Cardiac muscle cell (in vitro differentiated cells and primary cell): ENCODE measurements at places on chromosomes 11 and 22.

DNA sequence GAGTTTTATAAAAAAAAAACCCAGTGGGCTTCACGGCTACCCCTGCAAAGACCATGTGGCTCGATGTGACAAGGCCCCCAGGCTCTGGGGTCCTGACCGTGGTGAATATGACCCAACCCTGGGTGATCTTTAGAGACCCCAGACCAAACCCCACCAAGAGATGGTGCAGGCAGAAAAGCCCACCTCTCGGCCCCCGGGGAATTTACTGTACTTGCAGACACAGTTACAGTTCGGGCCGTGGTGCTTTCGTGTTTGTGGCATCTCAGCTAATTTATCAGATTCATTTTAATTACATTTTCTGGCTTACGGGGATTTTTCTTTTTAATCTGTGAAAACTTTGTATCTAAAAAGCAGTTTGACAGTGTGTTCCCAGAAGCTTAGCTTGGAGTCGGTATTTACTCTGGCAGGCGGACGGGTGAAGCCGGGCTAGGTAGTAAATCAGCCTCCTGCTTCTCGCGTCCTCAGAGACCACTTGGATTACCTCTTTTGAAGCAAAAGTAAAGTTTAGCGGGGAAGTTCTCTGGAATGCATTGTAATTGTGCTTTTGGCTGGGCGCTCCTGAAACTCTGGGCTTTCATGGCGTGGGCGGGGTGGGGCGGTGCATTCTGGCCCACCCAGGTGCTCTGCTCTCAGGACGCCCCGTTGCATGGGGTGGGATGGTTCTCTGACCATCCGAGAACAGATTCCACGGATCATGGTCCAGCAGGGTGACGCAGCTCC lies 25.3 kb downstream of the ANO1 start:
- DNase-seq, result no peak

DNA sequence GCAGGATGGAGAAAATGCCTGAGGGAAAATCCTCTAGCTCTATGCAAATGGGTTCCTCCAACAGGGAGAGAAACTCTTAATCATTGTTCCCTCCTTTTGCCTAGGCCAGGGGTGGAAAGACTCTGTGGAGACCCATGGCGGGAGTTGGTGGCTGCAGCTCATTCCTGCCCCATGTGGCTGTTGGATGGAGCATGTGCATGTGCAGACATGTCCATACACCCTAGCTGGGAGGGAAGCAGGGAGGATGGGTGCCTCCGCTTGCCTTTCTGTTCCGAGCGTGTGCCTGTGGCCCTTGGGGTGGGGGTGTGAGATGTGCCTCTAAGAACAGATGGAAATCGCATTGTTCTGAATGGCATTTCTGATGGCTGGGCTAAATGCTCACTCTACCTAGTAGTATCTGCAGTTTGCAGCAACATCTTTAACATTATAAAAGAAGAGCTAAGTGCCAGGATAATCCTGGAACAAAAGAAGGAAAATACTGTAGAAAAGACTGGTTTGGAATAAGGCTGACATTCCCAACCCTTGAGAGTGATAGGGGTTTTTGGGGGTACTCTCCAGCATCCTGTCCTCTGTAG lies 31.7 kb downstream of the METTL15 start:
- no peak for DNase-seq

DNA sequence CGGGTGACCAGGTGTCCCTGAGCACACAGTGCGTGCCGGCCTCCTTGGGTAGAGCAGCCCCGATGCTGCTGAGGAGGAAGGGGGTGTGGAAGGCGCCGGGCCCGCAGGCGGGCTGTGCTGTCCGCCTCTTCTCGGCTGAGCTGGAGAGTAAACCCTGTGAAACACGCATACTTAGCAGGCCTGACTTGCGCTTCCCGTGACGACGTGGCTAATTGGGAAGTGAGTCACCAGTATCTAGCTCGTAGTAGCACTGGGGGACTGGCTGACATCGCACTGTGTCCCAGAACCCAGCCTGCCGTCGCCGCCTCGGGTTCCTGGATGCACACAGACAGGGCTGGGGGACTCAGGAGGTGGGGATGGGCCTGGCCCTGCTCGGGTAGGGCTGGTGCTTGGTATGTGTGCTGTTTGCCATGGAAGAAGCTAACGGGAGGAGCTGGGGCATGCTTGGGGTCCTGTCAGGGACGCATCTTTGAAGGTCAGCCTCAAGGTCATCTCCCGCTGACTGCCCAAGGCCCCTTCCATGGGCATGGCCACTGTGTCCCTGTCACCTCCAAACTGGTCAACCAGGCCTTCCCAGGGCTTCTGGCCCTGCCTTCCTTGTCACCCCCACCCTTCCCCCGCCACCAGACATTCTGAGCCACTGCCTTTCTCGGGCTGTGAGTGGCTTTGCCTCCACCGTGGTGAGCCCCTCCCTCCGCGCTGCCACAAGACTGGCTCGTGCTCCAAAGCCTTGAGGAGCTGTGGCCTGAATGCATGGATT lies 1327.0 kb downstream of the BRD1 start:
- no peak for DNase-seq

- DNase-seq, result peak; percentile 59
Measured at GRCh38 chr11:105144887-105145286, 5.3 kb upstream of the CARD18 start.

GRCh38 chr11:34426766-34427185 lies 12.0 kb upstream of the CAT start:
- no peak for DNase-seq

DNA sequence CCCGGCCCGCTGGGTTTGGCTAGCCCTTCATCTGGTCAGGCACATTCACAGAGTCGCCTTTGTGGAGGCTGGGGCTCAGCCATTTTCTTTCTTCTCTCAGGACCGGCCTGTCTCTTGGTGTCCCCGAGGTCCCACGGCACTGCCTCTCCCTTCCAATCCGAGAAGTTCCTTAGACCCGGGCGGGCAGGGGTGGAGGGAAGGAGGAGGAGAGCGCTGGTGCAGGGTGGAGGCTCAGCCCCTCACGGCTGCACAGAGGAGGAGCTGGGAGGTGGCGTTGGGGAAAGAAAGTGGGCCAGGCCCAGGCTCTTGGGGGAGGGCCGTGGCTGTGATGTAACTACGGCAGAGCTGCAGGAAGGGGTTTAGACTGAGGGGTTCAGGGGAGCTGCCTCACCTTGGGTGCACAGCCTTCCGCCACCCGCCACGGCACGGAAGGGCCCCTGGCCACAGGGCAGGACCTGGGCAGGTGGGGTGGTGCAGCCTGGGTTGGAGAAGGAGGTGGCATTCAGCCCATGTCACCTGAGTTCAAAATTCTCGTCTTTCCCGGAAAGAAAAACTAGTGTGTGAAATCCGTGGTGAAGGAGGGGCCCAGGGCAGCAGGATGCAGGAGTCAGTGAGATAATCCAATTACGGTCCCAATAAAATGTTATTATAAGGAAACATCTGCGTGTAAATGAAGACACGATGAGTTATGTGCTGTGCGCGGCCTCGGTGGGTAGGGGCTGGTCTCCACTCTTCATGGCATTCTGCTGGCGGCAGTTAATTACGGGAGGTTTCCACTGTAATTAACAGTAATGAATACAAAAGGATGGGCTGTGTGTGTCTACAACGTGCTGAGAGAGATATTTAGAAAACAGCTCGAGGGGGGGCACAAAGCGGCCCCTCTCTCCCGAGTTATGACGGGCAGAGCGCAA lies 1.7 kb downstream of the BRSK2 start:
- no peak for DNase-seq

DNA sequence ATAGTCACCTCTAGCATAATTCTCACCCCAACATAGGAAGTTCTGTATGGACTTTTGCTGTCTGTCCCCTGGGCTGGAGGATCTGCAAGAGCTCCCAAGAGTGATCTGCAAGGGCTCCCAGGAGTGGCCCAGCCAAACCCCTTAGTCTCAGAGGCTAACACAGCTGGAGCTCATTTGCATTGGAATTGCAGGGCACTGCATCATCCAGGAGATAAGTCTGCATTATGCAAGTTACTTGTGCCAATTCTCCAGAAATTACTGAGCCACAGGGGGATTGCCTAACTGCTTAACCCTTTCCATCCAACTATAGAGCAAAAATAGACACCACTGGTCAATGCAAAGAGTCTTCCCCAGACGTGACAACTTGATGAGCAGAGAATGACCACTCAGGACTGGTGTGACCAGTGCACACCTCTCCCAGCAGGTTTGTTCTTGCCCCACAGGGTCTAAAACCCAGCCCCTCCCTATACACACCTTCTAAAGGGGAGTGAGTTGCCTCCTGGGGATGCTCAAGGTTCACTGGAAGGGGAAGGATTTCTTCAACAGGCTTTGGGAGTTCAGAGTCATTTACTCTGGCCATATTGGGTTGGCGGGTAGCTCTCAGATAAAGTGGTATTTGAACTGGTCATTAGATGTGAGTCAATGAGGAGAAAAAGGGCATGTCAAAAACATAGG lies 38.4 kb downstream of the POU2AF3 start:
- peak; percentile 95 for DNase-seq

- DNase-seq, result no peak
Measured at GRCh38 chr11:86905252-86905651, 49.9 kb downstream of the FZD4 start.

GRCh38 chr22:24086310-24086709 lies 75.2 kb downstream of the CABIN1 start:
- DNase-seq, result no peak

DNA sequence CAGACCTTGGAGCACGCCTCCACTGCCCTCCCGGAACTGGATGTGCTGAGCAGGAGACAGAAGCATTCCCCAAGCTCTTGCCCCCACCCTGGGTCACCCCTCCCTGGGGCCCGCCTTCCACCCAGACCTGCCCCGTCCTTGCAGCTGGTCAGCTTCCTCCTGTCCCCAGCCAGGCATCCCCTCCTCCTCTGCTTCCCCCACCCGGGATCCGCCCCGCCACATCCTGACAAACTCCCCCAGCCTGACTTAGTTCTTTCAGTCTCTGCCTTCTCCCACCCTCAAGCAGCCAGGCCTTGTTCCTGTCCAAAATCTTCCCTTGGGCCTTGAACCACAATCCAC lies 1.1 kb upstream of the PLXNB2 start:
- DNase-seq, result no peak
